ENCODE measurements at places on chromosomes 4 and X.

DNA sequence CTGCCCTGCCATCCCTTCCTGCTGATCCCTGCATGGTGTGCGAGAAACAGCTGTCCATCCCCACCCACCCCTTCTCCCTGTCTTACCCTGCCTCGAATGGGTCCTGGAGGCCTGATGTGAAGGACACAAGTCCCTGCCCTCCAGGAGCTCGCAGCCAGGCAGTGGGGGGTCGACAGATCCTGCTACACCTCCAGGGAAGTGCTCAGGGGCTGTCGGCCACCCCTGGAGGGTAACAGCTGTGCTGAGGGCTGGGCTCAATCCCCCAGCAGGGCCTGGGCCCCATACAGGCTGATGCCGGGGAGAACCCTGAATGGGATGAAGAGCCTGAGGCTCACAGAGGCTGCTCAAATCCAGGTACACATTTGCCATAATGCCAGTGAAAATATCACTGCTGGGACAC lies 17.6 kb downstream of the HMX1 start:
- no peak for DNase-seq

GRCh38 chr4:118964891-118965411 lies 76.3 kb downstream of the SYNPO2 start:
- no peak for DNase-seq

- DNase-seq = no peak
Observed at GRCh38 chrX:107730991-107731766, 44.4 kb downstream of the TSC22D3 start.

- no peak for DNase-seq
Observed at GRCh38 chrX:18995221-18995620, 11.3 kb upstream of the PHKA2 start.

DNA sequence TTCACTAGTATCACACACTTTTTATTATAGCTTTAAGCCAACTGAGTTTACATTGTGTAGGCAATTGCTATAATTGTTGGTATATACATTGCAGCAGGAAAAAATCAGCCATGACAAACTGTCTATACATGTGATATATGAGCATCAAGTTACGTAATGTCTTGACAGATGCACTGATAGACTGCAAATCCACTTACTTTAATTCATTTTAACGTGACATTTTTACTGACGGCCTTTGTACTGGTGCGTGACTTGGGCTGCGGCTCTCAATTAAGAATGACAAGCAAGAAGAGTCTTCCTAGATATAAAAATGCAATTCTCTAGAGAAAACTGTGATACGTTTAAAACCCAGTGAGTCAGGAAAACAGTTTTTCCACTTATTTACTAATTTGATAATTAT lies 143.8 kb downstream of the ACTRT1 start:
- no peak for DNase-seq

DNA sequence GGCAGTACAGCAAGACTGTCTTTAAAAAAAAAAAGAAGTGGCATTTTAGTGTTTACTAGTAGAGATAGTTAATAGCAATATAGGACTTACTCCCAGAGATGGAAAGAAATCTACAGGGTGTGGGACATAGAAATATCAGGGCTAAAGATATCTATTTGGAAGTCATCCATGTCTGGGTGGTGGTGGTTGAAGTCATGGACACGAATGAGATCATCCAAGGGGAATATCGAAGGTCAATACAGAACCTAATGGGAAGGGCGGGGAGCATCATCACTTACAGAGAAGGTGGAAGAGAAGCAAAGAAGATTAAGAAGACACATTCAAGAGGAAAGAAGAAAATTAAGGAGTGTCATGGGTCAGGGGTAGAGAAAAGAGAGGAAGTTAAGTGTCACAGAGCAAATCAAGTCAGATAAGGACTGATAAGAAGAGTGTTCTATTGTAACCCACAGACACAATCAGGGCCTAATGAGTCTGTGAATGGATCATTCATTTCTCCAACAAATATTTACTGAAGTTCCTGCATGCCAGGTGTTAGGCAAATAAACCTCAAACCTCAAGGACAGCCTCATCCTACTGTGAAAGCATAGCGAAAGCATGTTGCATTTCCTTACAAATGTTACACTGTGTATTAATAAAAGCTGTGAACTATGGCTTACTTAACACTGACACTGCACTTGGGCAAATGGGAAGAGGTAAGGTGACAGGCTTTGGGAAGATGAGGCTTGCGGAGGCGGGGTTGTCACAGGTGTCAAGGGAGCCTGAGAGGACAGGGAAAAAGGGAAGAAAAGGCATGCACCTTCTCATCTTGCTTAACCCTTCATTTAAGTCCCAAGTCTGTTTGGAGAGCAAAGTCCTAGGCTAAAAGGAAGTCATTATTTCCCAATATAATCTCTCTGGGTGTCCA lies 65.3 kb downstream of the ELOVL6 start:
- no peak for DNase-seq

DNA sequence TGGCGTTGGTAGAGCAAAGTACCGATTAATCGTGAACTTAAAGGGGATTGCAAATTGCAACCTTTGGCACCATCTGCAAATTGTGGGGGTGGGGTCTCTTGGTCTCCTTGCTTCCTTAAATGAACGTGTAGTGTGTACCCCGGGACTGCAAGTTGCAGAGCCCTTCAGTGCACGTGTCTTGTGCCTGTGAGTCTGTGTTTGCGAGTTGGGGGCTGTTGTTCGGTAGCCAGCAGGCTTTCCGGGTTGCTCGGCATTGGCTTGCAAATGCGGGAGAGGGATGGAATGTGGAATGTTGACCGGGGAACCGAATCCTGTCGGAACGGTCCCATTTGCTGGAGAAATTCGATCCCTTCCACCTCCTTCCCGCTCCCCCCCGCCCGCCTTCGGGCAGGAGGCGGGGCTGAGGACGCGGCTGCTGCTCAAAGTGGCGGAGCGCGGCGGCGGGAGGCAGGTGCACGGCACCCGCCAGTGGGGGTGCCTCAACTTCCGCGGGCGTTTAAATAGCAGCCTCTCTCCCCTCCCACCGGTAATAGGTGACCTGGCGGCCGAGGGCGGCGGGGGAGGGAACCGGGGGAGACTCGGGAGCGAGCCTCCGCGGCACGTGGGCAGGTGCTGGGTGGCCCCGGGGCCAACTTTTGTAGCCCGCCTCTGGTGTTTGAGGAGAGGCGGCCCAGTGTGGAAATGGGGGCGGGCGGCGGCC lies 1.5 kb downstream of the JADE1 start:
- DNase-seq = peak; percentile 83

- DNase-seq = no peak
Observed at GRCh38 chr4:99753931-99754330, 62.7 kb upstream of the DAPP1 start.

DNA sequence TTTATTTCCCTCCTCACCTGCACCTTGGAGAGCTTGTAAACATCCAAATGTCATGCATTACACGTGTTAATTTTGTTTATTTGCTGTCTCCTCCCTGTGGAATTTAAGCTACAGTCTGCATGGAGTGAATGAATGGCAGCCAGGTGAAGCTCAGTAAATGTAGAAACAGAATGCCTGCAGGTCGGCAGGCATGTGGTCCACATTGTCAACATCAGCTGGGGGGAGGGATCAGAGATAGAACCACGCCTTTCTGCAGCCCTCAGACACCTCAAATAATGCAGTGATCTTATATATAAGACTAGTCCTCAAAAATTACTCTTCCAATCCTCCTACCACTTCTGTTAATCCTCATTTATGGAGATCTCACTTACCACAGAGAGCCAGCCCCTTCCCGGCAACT lies 131.2 kb upstream of the KIT start:
- DNase-seq = no peak

GRCh38 chr4:124519196-124519595 lies 193.3 kb downstream of the ANKRD50 start:
- DNase-seq = no peak

DNA sequence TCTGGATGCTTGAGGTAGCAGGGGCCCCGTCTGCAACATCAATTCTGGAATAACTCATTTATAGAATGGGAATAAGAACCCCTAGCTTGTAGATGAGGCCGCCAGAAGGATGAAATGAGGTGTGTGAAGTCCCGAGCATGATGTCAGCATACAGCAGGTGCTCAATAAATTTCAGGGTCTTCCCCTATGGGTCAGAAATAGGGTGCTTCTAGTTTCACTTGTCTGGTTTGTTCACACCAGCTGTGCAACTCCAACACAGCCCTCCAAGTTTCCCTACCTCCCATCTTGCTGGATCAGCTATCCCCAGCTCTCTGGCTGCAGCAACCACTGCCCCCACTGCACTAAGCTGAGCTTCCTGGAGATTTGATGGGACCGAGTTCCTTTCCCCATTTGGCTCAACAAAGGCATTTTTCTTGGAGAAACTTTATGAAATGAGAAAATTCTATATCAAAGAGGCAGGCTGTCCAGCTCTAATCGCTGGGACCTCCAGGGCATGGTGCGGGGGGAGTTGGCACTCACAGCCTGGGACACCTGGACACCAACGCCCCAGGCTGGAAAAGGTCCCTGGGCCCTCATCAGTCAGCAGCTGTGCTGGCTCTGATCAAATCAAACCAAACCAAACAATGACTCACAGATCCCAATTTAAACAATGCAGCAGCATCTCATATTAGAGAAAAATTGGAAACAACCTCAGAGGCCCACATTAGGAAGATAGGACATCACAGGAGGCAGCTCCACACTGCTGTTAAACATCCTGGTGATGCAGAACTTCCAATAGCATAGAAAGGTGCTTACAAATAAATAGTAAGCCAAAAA lies 13.3 kb downstream of the SLC2A9 start:
- no peak for DNase-seq

DNA sequence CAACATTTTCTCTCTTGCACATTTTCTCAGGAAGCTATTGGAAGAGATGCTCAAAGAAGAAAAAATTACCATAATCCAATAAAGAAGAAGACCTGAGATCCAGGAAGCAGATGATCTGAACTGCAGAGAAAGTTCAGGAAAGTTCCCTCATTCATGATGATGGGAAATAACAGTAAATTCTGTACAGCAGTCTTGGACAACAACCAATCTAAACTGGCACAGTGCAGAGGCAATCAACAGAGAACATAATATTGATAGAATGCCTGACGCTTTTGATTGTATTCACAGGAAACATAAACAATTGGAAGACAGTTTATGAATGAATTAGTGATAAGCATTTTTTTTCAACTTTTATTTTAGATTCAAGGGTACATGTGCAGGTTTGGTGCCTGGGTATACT lies 428.9 kb downstream of the KCTD8 start:
- DNase-seq = no peak

- DNase-seq = peak; percentile 66
Observed at GRCh38 chr4:151540728-151541388, 131.9 kb downstream of the FHIP1A start.

- no peak for DNase-seq
Observed at GRCh38 chr4:89567936-89568335, 260.3 kb upstream of the GPRIN3 start.

DNA sequence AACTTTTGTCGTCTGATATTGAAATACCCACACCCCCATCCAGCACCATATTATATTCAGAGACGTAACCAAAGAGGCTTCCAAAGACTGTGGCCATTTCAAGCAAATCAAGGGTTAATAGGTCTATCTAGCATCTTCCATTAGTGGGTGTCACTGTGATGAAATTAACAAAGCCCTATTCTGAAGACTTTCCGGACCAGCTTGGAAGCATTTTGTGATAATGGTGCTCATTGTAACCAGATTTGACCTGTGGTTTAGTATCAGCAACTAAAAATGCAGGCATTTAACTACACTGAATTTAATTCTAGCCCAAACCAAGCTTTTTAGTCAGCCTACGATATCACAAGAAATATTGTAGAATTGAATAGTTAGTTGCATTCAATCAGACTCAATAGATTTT lies 309.7 kb upstream of the TENM3 start:
- DNase-seq = no peak

DNA sequence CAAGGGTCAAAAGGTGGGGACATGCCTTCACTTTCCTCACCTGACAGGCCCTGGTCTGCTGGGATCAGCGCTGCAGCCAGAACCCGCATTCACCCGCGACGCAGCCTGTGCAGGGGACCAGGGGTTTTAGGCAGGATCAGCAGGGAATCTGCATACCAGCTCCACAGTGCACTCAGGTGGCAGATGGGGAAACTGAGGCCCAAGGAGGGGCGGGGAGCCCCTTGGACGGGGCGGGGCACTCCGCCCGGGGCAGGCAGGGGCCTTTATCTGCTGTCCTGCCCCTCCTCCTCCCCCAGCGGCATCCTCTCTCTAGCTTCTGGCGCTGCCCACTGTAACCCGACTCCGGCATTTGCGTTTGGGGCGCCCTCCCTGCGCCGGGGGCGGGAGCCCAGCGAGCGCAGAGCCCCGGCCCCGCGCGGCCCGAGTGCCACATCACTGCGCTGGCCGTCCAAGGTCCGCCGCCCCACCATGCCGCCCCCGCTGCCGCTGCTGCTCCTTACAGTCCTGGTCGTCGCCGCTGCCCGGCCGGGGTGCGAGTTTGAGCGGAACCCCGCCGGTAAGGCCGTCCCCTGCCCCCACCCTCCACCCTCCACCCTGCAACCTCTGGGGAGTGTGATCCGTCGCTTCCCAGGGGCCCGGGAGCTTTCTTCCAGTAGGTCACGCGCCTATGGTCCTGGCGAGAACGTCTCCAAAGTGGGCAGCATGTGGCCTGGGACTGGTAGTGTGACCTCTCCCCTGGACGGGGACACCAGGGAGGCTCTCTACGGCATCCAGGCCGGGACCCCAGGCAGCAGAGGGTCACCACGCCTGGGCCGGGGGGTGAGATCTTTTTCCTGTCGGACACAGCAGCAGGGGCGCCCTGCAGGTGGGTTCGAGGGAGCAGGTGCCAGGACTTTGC lies at the start of gene CPZ:
Gene CPZ (plus strand): TSS at position 400 of the 898 bp plus-strand sequence. CDS start 69 bp downstream, at position 469.
- no peak for DNase-seq

DNA sequence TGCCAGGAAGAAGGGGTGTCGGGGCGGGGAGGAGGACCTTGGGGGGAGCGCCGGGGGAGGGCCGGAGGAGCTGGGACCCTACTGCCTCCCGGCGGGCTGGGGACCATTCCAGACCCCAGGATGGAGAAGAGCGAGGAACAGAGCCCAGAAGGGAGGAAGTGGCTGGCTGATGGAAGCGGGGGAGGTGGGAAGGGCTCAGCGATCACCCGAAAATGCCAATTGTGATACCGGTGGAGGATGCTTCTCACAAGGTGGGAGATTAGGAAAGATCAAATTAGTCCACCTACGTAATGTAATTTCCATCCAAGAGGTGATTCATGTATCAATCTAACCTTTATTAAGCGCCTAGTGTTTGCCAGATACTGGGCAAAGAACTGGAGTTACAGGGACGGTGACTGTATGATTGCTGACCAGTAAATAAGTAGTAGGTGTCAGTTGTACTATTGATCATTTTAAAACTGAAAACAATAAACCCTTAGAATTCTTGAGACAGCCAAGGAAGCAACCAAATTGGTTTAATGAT lies 452 bp upstream of the RAI2 start:
- no peak for DNase-seq

GRCh38 chr4:3213106-3213425 lies 35.9 kb upstream of the MSANTD1 start:
- DNase-seq = no peak

- no peak for DNase-seq
Observed at GRCh38 chrX:10176121-10177003, 19.6 kb downstream of the CLCN4 start.

Measured in NCI-H1436 (cell line).